Articular chondrocyte of knee joint (primary cell): ENCODE measurements at places on chromosomes 1 and 21. TPM values are rescaled to one million over a fixed set of nuclear protein-coding genes. Genes with fewer than 3 reads are reported as not detected.

The ERRFI1 gene
- total RNA-seq = 96.4 and 120 TPM in 2 replicates

The OR11L1 gene
- total RNA-seq = not detected in 2 replicates

The GFI1 gene
- total RNA-seq = under 0.01 TPM in 1 of 2 replicates, not detected in the other

The FAM110D gene
- not detected in 2 replicates for total RNA-seq

The TRIM67 gene
- under 0.01 and 0.22 TPM in 2 replicates for total RNA-seq

The LCE2B gene
- total RNA-seq = not detected in 2 replicates

The TEKT2 gene
- total RNA-seq = 0.11 and 0.13 TPM in 2 replicates

The INSRR gene
- under 0.01 TPM in 1 of 2 replicates, not detected in the other for total RNA-seq
